ENCODE measurements at places on chromosomes 2 and 18. TPM values are rescaled to one million over a fixed set of nuclear protein-coding genes. Genes with fewer than 3 reads are reported as not detected.

Gene NOTO
- not detected for total RNA-seq

Gene RBKS
- 34.3 TPM for total RNA-seq

Gene PROM2
- total RNA-seq = 0.96 TPM

Gene KCNJ13
- not detected for total RNA-seq

Gene ADD2
- total RNA-seq = 5.6 TPM

Gene ATP5F1A
- 711 TPM for total RNA-seq

Gene EIPR1
- total RNA-seq = 20.7 TPM

Gene SRBD1
- 17.4 TPM for total RNA-seq

Gene PLB1
- total RNA-seq = 1.0 TPM

Gene NR4A2
- total RNA-seq = 21.5 TPM

Gene DES
- total RNA-seq = 5.9 TPM

Gene NPC1
- 335 TPM for total RNA-seq

Gene ELOA2
- total RNA-seq = not detected

Gene PROKR1
- total RNA-seq = not detected

Gene CNTNAP5
- not detected for total RNA-seq

Gene SEC11C
- total RNA-seq = 71.9 TPM

Gene SIX2
- not detected for total RNA-seq

Gene TCF7L1
- total RNA-seq = 1.5 TPM

Gene ASXL3
- total RNA-seq = 0.10 TPM

Gene ST8SIA5
- 16.8 TPM for total RNA-seq

Gene REG3A
- total RNA-seq = not detected

Gene KCNF1
- total RNA-seq = not detected

Gene FBXO48
- 1.5 TPM for total RNA-seq

Gene HAAO
- 13.6 TPM for total RNA-seq

Gene ETAA1
- total RNA-seq = 29.1 TPM

Gene CAPN14
- total RNA-seq = 0.11 TPM

Data from adrenal gland (tissue), 19 donors.